Right kidney (tissue), 9 donors: ENCODE measurements at places on chromosomes 5 and 9.

DNA sequence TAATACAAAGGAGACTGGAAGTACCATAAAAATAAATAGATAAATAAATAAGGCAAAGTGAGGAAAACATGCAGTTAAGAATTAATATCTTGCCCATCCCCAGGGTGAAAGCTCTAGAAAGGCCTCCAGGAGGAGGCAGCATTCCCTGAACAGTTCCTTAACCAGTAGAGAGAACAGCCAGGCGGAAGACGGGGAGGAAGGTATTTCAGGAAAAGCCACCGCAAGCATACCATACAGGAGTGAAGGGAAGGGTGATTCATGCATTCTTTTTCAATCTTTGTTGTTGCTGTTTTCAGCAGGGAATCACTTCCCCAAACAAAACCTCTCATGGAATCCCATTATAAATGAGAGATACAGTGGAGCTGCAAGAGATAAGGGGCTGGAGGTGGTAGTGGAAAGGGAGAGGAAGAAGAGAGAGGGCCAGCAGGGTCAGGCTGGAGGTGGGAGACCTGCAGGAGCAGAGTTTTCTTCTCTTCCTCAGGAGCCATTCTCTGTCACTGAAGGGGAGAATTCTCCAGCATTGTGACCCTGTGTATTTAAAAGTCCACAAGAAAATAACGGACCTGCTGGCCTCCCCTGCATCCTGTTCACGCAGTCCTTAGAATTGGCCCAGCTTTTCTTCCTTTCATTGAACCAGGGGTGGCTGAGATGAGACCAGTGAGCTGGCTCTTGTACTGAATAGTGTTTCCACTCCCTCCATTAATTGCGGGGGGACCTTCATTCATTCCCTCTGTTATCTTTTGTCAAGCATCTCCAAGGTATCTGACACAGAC, 255.9 kb downstream of the FAM114A2 start:
- DNase-seq, result no peak

DNA sequence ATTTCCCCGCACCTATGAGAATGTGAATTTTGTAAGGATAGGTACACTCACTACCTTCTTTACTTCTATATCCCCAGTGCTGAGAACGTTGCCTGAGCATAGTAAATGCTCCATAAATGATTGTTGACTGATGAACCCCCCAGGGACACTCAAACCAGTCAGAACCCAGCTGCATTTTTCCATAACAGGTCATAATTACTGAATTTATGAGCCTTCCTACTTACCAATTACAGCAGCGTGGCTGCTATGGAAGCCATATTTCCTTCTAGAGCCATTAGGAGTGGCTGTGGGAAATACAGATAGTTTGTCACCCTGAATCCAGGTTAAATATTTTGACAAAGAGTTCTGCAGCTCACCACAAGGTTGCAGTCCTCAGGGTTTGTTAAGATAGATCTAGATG, 135.0 kb downstream of the TAF11L14 start:
- no peak for DNase-seq

DNA sequence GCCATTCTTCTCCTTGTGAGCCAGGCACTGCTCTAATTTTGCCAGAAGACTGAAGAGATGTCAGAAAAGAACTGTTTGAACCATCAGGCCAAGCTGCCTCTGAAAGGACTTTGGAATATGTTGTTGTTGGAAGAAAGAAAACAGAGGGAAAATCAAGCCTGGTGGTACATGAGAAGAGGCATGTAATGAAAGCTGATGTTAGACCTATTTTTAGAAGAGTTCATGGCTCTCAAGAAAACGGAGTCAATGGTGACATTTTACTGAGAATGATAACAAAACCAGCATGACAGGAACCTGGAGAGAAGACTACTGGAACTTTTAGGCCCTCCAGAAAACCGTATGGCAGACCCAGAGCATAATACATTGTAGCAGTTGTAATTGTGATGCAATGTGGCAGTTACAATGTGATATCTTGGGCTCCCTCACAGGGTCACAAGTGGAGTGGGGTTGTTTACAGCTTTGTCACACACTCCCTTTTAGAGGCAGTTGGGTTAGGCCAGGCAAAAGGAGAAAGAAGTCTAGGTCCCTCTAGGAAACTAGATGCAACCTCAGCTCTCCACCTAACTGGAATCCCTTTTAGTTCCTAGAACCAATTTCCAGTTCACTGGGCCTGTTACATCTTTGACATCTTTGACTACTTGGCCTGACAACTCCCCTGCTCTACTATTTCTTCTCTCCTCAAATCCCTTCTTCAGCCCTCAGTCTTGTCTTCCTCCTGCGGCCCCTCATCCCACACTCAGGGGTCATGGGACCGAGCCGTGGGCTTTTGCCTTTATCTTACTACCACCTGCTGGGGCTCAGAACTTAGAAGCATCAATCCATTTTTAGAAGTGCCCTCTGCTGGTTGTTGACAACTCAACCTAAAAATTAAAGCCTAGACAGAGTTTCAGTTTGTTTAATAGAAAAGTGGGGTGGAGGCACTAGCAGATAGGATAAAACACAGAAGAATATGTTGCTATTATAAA, 61.2 kb upstream of the JAK2 start:
- no peak for DNase-seq

- no peak for DNase-seq
Observed at GRCh38 chr5:124706051-124706450, 40.4 kb downstream of the ZNF608 start.

GRCh38 chr5:109468737-109469420, 59.1 kb upstream of the PJA2 start:
- DNase-seq, result peak; percentile 65

- no peak for DNase-seq
Observed at GRCh38 chr5:66633754-66634153, 37.6 kb downstream of the MAST4 start.

DNA sequence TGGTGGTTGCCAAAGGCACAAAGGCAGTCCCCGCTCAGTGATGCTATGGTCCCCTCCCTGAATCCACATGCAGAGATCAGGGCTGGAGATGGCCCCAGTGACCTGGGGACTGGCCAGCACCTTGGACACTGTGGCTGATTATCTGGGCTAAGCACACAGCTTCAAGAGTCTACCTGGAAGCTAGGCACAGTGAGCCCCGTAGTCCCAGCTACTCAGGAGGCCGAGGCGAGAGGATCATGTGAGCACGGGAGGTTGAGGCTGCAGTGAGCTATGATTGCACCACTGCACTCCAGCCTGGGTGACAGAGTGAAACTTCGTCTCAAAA, 8.3 kb upstream of the SCGB3A1 start:
- DNase-seq, result no peak

GRCh38 chr5:86684222-86684621, 66.5 kb downstream of the COX7C start:
- no peak for DNase-seq

- no peak for DNase-seq
Observed at GRCh38 chr5:50856401-50857119, 190.1 kb downstream of the PARP8 start.

DNA sequence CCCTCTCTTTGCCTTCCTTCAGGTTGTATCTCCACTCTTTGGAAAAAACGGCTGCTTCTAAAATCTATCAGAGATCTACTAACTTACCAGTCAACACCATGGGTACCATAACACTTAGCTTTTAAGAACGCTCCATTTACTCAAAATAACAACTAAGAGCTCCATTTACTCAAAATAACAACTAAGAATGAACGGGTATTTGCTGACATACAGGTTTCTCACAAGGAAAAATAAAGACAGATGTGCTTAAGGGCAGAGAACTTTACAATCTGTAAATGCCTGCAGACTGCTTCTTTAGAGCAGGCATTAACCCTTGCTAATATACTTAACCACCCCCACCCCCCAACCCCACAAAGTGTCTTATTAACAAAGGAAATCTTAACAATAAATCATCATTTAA, 2.8 kb downstream of the UBAP2 start:
- no peak for DNase-seq

GRCh38 chr5:109692852-109693251, 3.1 kb downstream of the MAN2A1 start:
- no peak for DNase-seq

DNA sequence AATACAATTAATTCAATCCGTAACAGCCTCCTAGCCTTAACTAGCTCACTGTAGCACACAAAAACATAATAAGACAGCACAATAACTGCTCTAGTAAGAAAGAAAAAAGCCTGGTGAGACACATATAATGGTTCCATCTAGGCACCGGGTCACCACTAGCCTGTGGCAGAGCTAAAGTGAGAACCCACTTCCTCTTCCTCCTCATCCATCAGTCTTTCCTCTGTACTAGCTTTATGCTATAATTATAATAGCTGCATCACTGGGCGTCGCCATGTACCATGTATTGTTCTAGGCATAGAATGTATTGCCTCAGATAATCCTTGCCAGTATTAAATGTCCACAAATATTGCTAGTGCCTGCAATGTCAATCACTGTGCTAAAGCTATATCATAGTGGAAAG, 23.1 kb downstream of the ADRB2 start:
- DNase-seq, result no peak

GRCh38 chr5:91727463-91727862, 344.3 kb upstream of the ARRDC3 start:
- no peak for DNase-seq

GRCh38 chr9:132003896-132004295, 75.8 kb downstream of the MED27 start:
- DNase-seq, result no peak

DNA sequence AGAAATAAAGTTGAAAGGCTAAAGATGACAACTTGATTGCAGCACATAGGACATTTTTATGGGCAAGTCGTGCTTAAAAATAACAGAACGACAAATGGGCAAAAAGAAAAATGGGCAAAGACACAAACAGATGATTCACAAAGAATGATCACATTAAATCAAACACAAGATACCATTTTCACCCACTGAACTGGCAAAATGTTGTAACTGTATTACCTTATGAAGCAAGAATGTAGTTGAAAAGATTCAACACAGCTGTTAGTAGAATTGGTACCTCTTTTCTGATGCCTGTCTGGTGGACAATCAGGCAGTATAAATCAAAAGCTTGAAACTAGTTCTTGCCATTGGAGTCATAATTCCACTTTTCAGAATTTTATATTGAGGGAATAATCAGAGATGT, 81.0 kb upstream of the PALM2AKAP2 start:
- no peak for DNase-seq

- no peak for DNase-seq
Observed at GRCh38 chr5:155649666-155650065, 636.1 kb downstream of the KIF4B start.

- DNase-seq, result no peak
Observed at GRCh38 chr5:73153513-73153912, 19.5 kb upstream of the TMEM174 start.

DNA sequence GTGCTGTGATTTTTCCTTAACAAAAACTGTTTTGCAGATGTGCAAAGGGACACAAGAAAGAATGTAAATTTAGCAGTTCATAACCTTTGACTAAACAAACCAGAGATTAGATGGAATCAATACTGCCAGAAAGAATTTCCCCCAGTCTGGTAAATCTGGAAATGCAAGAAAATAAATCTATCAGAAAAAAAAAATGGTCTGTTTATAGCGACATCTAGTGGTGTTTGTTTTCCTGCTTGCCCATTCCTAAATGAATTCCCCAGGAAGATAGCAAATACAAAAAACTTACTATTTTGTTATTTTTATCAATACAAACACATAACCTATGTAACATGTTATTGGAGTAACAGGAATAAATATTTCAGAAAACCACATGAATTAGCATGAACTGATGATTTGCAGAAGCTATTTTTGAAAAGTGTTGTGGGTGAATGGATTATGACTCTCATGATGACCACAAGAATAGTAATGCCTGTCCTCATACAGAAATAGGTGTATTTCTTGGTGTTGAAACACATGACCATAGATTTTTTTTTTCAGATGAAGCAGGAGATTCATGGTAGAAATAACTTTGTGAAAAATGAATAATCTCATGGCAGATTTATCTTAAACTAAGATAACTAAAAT, 1703.8 kb downstream of the MAT2B start:
- DNase-seq, result no peak

- DNase-seq, result no peak
Observed at GRCh38 chr5:179765400-179765799, 28.4 kb upstream of the LTC4S start.

DNA sequence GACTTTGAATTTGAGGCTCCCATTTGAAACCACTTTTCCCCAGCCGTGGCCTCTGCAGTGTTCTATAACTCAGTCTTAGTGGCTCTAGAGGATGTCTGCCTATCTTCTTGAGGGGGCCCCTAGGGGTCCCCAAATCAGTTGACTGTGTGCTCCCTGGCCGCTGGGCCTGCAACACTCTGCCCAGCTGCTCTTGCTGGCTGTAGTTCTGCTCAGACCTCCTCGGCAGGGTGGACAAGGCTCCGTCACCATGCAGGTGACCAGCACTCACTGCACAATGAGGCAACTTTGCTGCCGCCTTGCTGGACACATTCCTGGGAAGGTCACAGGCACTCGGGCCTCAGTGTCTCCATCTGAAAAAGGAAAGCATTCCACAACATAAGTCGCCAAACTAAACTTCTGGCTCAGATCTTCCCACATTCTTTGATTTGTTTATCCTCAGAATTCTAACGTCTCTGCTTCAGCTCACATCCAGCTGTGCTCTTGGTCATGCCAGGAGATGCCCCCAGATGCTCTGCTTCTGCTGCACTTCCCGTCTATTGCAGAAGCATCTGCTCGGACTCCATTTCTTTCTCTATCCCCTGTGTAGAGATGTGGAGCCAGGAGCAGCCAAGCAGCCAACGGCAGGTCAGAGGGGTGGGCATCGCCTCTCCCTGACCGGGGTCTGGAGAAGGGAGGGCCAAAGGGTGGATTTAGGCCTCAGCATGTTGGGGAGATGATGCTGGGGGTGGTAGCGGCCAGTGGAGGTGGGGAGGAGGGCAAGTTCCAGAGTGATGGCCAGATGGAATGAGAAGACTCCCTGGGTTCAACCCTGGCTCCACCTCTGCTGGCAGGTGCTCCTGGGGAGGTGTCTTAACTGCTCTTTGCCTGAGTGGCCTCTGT, 133.6 kb downstream of the MVB12B start:
- no peak for DNase-seq

- no peak for DNase-seq
Observed at GRCh38 chr5:96481009-96481786, 48.1 kb upstream of the PCSK1 start.

DNA sequence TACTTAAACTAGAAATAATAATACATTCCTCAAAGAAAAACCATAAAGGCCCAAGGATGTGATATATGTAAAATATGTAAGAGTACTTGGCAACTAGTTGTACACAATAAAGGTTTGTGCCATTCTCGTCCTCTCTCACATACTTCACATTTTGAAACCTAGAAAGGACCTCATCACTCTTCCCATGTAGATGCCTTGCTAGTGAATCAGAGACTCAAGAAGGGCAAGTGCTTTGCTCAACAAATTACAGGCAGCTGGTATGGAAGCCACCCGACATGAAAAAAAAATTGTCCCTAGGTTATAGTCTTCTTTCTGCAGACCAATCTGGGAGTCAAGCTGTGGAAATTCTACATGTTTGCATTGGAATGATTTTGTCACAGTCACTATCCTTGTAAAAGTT, 31.7 kb downstream of the ADRB2 start:
- DNase-seq, result no peak

DNA sequence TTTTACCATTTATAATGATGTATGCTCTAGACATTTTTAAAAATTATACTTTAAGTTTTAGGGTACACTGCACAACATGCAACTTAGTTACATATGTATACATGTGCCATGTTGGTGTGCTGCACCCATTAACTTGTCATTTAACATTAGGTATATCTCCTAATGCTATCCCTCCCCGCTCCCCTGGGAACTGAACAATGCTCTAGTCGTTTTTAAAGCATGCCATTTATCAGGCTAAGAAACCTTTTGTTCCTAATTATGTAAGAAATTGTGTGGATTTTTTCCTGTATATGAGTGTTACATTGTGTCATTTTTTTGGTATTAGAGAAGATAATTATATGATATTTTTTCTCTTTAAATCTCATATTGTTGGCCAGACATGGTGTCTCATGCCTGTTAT, 72.8 kb upstream of the SGCD start:
- DNase-seq, result no peak

- no peak for DNase-seq
Observed at GRCh38 chr9:131872006-131872405, 132.1 kb upstream of the RAPGEF1 start.
